Cortex of kidney (tissue), 1 donor: ENCODE measurements at places on chromosomes 11 and 22.

DNA sequence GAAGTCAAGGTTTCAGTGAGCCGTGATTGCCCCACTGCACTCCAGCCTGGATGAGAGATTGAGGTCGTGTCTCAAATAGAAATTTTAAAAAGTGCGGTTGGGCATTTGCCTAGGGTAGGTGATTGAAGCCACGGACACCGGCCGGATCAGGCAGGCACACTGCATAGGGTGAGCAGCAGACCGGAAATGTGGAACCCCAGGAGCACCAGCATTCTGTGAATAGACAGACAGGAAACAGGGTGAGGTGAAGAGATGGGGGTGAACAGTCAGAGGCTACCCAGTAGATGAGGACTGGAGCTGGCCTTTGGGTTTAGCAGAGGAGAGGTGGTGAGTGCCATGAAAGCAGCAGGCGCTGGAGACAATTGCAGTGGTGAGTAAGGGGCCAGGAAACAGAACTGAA lies 43.5 kb downstream of the PPFIA1 start:
- no peak for DNase-seq

DNA sequence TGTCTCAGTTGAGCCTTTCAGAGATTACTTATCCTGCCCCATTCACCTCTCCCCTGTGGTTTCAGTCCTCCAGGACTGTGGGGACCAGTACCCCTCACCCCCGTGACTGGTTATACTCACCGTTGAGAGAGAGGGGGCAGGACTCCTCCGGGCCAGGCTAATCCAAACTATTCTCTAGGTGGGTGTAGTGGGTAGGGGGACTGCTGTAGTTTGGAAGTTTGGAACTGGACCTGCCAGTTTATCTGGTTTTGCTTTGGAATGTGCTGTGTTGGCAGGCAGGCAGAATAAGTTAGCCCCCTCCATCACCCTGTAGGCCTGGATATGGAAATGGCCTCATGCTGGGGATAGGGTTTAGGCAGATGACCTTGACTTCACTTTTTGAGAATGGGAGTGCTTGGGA lies 13.5 kb downstream of the TEAD1 start:
- no peak for DNase-seq

- no peak for DNase-seq
These were observed 4.7 kb downstream of the DGCR8 start for GRCh38 chr22:20084547-20085413.

- no peak for DNase-seq
These were observed 6.9 kb upstream of the MYO7A start for GRCh38 chr11:77121096-77121640.

DNA sequence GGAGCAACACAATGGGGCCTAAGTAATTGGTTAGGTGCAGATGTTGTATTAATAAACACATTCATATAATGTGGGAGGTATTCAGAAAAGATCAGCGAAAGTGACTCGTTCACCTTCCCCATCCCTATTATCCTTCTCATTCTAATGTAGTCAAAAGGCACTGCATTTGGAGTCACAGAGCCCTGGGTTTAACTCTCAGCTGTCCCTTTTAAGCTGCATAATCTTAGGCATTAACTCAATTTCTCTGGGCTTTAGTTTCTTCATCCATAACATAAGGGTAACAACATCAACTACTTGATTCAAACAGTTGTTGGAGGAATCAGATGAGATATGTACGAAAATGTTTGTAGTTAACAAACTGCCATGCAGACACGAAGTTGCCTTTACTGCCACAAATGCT lies 187.6 kb upstream of the PITPNB start:
- DNase-seq, result no peak

DNA sequence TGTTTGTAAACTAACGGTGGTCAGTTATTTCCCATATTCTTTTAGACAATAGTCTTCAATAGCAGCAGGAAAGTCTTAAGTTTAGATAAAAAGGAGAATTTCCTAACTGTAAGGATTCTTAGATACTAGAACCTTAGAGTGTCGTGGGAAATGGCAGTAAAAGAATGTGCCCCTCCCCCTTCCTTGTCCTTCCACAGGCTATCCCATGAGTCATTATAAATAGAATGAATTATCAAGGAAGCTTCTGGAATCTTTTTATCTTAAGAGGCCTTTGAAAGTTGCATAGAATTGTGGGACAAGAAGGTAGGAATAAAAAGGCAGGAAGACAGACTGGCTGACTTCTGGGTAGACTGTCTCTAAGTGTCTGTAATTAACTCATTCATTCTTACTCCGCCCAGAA lies 165.2 kb upstream of the TBCEL start:
- DNase-seq, result no peak

GRCh38 chr11:12007769-12008737 lies at the start of gene DKK3:
Gene DKK3, minus strand, starts transcription at chr11:12008626. Its CDS starts 44 bp downstream, at chr11:12008582.
- DNase-seq, result no peak

DNA sequence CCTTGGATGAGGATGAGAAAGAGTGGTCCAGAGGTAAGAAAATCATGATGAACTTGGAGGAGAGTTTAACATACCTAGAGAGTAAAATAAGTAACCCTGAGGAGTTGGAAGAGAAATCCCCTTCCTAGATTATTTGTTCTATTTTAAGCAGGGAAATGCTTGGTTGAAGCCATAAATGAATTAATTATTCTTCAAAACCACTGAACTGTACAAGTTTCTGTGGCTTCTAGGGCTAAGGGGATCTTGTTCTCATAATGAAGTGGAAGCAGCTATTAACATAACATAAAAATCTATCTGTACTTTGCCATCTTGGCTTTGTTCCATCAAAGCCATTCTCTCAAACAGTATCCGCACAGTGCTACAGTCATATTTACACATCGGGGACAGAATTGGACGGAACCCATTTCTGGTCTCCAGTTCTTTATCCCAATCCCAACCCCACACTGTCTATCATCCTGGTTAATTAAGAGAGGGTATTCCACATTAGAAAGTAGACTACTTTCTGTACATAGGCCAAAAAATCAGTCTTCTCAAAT lies 14.5 kb upstream of the ARHGAP42 start:
- DNase-seq, result no peak

- DNase-seq, result peak; percentile 36
These were observed at the start of gene FRMD8 for GRCh38 chr11:65386307-65387140. Gene FRMD8, plus strand, starts transcription at chr11:65386637. Its CDS starts 400 bp downstream, at chr11:65387037.

- DNase-seq, result no peak
These were observed 5.3 kb downstream of the HARBI1 start for GRCh38 chr11:46611526-46612304.

DNA sequence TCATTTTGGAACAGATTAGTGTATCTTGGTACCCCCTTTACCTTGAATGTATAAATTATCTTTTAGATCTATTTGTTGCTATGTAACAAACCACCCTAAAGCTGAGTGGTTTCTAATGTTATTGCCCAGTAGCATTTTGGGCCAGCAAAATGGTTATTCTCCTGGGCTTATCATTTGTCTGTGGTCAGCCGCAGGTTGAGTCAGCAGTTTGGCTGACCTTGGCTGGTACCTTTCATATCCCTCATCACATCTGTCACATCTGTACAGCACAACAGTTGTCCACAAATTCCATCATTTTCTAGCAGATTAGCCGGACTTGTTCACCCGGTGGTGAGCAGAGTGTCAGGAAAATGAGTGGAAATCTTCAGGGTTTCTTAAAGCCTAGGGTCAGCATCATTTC lies 588.5 kb upstream of the ARHGAP42 start:
- DNase-seq, result no peak

GRCh38 chr22:19648419-19648929 lies 65.8 kb upstream of the SEPTIN5 start:
- no peak for DNase-seq

DNA sequence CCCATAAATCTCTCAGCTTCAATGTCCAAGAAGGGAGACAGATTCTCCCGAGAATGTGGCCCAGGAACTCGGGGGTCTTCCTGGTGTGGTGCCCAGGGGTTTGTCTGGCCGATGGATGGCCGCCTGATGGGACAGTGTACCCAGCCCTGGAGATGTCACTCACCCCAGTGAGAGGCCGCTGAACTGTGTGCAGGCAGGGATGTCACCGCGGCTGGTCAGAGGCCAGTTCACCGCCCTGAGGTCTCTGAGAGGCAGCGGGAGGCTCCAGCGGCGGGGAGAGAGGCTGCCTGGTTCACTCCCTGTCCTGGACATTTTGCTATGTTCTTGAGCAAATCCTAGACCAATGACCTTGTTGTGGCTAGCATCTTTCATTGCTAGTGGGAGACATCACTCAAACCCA lies 1349.5 kb downstream of the BRD1 start:
- DNase-seq, result no peak

- DNase-seq, result no peak
These were observed 30.4 kb upstream of the RASL10A start for GRCh38 chr22:29345932-29346331.

DNA sequence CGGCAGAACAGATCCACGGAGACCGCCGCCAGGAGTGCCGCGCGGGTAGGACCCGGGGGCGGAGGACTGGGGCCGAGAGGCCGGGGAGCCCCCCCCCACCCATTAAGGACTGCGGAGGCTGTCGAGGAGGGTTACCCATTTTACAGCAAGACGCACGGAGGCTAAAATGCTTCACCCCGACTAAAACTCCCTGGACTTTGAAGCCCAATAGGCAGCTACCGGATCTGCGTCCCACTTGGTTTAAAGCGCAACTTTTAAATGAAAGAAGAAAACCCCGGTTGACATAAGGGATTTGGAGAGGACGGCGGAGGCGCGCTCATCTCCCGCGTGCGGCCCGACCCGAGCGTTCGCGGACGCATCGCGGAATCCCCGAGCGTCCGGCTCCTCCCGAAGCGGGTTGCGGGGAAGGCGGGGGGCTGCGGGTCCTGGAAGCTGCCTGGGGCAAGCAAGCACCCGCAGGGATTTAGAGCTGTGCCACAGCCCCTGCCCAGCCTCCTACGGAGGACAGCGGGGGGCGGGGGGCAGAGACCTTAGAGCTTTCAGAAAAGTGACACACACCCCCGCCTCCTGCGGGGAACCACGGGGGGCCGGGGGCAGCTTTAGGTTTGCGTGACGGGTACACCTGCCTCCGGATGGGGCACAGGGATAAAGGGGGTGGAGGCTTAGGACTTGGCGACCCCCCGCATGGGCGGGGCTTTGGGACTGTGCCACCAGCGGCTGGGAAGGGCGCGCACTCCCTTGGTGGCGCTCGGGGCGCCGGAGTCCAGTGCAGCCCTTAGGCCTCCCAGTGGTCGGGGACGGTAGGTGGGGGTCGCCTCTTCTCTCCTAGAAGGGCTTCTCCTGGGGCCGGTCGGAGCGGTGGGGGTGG lies 760 bp upstream of the CELSR1 start:
- DNase-seq, result no peak

DNA sequence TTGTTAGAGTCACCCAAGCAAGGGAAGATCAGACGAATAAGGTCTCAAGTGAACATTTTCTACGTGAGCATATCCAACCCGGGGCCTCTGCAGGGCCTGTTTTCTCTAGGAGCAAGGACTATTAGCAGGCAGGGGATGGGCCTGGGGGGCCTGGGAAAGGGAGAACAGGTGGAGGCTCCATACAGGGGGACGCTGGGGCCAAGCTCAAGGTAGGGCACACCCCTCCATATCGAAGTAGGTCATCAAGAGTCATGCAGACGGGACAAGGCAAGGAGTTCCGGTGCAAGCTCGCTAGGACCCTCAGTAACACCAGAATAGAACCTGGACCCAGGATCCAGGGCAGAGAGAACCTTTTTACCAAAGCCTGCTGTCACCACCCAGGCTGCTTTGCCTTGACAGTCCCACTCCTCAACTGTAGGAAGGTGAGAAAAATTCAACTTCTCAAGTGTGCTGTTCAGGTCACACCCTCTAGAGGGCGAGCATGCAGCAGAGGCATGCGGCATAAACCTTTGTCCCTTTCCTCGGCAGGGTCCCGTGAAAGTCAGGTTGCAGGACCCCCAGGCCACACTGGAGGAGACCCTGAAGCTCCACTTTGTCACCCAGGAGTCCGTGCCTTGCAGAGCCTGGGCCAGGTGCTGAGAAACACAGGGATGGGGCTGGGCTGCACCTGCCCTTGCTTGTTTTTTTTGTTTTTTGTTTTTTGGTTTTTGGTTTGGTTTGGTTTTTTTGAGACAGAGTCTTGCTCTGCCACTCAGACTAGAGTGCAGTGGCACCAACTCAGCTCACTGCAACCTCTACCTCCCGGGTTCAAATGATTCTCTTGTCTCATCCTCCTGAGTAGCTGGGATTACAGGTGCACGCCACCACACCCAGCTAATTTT lies 8.6 kb upstream of the APOBEC3B start:
- DNase-seq, result no peak

DNA sequence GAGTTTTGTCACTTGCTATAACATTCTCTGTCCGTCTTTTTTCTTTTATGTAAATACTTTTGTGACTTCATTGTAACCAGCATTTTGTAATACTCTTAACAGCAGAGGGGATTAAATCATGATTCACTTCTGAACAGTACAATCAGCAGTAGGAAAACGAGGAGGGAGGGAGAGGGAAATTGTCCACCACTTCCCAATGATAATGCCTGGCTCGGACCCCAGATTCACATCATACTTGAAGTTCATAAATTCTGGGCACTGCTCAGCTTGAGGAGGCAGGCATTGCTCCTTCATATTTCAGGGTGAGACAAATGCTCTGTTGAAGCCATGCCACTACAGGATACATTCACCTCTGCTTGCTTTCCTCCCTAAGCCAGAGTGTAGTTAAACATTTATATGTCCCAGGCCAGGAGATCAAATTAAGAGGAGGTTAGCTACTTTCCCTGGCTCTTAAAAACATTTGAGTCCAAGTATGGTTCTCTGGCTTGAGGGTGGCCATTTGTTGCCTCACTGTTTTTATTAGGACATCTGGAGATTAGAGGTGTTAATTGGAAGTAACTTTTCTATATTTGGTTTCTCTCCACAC lies 129.0 kb upstream of the LDLRAD3 start:
- DNase-seq, result no peak

GRCh38 chr11:115222218-115222862 lies 281.9 kb downstream of the CADM1 start:
- no peak for DNase-seq
